ENCODE measurements at places on chromosomes 16 and 17.

- no peak for DNase-seq
Observed at GRCh38 chr16:81265052-81265451, 26.6 kb downstream of the BCO1 start.

DNA sequence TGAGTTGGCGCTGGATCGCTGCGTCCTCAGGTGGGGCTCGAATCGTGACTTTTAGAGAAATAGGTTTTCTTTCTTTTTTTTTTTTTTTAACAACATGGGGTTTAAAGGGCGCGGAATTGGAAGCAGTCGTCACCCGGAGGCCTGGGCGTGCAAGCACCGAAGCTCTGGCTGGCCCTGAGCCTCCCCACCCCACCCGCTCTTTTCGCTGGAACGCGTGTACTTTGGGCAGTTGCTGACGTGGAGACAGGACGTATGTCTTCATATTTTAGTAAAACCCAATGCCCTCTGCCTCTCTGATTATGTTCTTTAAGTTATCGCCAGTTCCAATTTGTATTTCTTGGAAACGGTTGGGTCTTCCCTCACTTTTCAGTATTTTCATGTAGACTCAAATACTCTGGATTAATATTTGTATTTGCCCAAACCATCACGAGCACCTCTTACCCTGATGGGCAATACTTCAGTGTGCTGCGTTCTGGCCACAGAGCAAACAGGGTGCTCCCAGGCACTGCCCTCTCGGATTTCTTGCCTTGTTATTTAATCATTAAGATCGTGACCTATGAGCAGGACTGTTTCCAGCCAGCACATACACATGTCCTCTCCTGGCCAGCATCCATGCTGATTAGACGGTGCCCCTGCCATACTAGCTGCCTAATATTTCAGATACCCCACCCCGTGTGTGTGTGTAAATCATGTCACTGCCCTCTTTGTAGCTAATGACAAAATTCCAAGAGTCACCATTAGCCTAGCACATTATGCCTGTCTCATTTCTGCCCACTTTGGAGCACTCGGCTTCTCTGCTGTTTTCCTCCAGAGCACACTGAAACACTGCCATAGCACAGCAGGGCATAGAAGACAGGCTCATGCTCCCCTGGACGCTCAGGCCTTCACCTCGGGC, 805 bp upstream of the C16orf95 start:
- peak; percentile 40 for DNase-seq

- DNase-seq, result no peak
Observed at GRCh38 chr17:40110026-40110845, 9.8 kb upstream of the NR1D1 start.

- DNase-seq, result no peak
Observed at GRCh38 chr17:74840989-74841666, 18.6 kb downstream of the GRIN2C start.

DNA sequence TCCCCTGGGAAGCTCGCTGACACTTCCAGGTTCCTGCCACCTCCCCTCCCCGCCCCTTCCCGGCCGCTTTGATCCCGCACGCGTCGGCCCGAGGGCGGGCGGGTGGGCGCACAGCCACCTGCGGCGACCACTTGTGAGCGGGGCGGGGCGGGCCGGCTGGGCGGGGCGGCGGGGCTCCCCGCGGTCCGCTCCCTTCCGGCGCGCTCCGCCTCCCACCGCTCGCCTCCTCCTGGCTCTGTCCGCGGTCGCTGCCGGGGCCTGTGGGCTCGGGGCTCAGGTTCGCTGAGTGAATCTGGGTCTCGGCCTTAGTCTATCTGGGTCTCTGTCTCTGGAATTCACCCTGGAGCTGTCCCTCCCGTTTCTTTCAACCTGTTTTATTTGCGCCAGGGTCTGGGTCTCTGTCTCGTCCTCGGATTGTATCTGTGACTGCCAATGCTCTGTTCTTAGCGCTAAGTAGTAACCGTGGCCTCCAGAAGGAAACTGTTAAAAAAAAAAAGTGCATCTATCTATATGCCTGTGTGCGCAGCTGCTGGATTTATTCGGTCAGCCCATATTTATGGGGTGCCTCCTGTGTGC, 2.7 kb upstream of the HES7 start:
- DNase-seq, result no peak

- DNase-seq, result peak; percentile 81
Observed at GRCh38 chr17:7356072-7356549, 1.2 kb downstream of the TMEM95 start.

- no peak for DNase-seq
Observed at GRCh38 chr16:89113661-89114060, 20.0 kb downstream of the ACSF3 start.

DNA sequence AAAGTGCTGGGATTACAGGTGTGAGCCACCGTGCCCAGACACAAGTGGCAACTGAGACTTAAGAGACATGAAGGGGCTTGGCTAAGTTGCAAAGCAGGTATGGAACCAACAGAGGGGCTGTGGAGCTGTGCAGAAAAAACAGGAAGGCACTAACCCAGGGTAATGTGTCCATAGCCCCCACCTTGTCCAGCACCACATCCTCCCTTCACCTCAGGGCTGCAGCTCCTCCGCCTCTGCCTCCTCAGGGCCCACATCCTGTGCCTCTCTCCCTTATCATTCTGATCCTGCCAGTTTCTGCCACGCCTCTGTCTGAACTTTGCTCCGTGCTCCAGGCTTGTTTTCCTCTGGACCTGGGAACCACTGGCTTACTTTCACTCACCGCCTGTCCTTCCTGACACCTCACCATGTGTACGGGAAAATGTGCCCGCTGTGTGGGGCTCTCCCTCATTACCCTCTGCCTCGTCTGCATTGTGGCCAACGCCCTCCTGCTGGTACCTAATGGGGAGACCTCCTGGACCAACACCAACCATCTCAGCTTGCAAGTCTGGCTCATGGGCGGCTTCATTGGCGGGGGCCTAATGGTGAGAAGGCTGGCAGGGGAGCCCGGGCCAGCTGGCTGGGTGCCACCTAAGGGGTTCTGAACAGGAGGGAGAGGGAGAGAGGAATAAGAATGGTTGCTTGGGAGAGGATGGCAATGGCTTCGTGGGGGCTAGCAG, at the start of gene TM4SF5:
Gene TM4SF5, plus strand, starts transcription at position 368 of the 716 bp plus-strand sequence. Its CDS starts 37 bp downstream, at position 405.
- DNase-seq, result no peak

GRCh38 chr16:76932541-76933211, 258.3 kb upstream of the MON1B start:
- no peak for DNase-seq

DNA sequence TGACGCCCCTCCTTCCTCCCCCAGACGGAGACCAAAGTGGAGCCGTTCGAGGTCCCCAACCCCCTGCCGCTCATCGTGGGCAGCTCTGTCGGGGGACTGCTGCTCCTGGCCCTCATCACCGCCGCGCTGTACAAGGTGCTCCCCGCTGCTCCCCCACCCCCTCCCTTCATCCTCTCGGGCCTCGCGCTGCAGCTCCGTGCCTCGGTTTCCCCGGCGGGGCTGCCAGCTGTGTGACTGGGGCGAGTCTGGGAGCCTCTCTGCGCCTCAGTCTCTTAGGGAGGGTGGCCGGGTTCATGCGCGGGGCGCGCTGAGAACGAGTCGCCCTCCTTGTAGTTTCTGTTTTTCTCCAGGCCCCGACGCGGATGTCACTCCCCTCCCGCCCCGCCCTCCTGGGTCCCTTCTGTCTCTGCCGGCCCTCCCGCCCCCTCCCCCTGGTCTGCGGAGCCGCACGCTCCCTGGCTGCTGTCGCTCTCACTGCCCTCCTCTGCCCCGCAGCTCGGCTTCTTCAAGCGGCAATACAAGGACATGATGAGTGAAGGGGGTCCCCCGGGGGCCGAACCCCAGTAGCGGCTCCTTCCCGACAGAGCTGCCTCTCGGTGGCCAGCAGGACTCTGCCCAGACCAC, 23.7 kb upstream of the ITGAX start:
- DNase-seq, result no peak

DNA sequence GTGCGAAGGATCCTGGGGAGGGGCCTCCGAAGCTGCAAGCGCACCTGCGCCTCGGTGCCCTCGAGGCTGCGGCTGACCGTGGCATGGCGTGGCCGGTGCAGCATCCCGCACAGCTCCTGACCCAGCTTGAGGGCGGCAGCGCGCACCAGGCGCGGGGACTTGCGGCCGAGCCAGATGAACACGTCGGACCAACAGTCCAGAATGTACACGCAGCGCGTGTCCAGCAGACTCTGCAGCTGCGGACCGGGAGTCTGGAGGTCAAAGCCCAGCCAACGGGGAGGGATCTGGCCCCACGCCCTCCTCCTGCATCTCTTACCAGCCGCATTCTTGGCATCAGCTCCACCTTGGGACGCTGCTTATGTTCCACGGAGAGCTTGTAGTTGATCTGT, 10.9 kb downstream of the FLII start:
- no peak for DNase-seq

DNA sequence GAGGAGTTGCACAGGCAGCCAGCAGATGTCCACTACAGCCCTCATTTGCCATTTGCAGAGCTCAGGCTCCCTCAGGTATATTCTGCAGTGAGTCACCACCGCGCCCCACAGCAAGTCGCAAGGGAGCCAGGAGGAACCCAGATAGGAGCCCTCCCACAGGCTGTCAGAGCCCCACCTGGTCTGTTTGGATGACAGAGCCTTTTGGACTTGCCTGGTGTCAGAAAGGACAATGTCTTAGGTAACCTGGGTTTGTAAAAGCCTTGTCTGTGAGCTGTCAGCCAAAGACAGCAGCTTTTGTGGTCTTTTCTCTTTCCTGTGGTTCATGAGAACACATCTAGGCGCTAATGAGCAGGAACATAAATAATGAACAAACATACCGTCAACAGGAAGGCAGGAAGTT, 70.9 kb downstream of the GNAO1 start:
- peak; percentile 9 for DNase-seq

- peak; percentile 65 for DNase-seq
Observed at GRCh38 chr17:81519284-81520020, 6.9 kb upstream of the ACTG1 start.

DNA sequence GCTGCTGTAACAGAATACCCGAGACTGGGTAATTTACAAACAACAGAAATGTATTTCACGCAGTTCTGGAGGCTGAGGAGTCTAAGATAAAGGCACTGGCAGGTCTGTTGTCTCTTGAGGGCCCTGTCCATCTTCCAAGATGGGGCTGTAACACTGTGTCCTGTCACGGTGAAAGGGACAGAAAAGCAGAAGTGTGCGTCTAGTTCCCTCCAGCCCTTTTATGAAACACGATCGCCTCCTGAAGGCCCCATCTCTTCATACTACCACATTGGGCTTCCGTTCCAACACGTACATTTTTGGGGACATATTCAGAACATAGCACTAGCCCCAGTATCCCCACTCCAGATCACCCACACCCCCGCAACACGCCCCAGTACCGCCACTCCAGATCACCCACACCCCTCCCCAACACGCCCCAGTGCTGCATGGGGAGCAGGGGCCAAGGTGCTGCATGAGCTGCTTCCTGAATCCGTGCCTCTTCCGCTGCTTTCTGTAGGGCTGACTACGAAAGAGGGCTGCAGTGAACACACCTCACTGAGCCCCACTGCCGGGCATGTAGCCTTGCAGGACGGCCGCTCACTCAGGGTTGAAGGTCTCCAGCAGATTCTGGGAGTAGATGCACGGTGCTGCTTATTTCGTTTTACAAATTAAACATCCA, 91.9 kb downstream of the RPTOR start:
- DNase-seq, result no peak

DNA sequence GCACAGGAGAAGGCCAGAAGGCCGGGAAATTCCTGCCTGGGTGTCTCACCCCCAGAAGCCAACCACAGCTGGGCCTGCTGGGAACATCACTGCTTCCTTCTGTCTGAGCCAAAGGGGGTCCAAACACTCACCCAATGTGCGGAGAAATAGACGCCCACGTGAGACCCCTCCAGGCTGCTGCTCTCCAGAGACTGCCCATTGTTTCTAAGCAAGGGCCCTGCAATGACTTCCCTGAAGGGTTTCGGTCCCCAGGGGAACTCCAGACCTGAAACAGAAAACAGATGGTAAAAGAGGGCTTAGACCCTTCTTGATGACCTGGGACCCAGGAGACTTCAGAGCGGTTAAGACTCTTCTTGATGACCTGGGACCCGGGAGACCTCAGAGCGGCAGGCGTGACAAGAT, 41.3 kb downstream of the MRM3 start:
- no peak for DNase-seq

DNA sequence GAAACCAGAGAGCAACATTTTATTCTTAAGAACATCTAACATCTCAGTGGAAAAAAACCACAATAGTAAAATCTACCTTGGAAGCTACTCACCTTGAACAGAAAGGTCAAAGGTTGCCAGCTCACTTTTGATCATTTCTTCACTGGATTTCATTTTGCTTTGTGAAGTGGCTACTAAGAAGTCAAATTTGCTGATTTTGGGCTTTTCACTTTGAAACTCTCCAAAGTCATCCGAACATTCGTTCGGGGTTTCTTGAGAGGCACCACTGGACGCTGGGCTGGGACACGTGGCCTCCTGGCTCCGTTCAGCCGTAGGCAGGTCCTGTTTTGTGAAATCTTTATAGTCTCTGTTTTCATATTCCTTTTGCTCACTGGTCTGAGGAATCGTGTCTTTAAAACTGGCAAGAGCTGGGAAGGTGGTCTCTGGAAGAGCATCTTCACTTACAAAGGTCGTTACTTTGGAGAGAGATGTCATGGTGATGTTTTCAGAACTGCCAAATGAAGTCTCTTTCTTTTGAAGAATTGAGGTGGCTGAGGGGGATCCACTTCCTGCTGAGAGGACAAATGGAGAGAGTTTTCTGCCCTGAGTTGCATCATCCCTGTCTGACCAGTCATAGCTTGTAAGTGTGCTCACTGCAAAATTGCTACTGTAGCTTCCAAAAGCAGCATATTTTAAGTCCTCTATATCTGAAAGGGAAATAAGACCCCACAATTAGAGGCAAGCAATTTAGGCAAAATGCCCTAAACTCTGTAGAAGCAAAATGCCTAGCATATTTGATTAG, 52.4 kb downstream of the DUSP14 start:
- DNase-seq, result no peak

GRCh38 chr16:78490847-78491246, 391.4 kb downstream of the WWOX start:
- DNase-seq, result no peak

GRCh38 chr16:73020409-73020884, 27.5 kb downstream of the ZFHX3 start:
- DNase-seq, result no peak

DNA sequence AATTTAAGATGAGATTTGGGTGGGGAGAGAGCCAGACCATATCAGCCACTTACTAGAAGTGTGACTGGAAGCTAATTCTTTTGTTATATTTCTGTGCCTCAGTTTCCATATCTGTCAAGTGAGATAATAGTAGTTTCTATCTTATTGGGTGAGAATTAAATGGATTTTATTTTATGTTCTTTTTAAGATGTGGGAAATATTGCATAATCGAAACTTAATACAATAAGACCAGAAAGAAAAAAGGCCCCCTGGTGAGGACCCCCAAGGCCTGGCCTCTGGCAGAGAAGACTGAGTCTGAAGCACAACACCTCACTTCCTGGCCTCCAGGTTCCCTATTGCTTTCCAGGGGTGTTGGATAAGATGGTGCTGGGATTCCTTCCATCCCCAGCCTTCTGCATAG, 13.7 kb downstream of the PLCG2 start:
- DNase-seq, result no peak

GRCh38 chr17:62708587-62708986, 81.1 kb downstream of the MRC2 start:
- no peak for DNase-seq
